ENCODE measurements at places on chromosomes 5 and 9.

DNA sequence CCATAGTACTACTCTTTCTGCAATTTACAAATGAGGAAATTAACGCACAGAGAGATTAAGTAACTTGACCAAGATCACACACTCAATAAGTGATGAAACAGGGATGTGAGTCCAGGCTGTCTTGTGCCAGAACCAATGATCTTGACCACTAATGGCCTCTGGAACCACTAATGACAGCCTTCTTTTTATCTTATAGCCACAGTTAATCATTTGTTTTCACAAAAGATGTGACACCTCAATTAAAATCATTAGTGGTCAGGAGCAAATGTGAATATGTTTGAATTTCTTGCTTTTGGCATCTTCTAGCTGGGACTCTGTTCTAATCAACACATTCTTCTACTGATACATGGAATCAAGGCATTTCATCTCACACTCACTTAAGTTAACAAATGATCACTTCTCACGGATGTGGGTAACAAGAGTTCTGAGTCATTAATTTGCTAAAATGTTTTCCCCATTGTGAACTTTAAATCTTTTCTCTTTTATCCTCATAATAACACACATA lies 102.7 kb upstream of the CD180 start:
- DNase-seq = no peak

- DNase-seq = no peak
Measured at GRCh38 chr9:116450378-116451139, 236.5 kb upstream of the TRIM32 start.

DNA sequence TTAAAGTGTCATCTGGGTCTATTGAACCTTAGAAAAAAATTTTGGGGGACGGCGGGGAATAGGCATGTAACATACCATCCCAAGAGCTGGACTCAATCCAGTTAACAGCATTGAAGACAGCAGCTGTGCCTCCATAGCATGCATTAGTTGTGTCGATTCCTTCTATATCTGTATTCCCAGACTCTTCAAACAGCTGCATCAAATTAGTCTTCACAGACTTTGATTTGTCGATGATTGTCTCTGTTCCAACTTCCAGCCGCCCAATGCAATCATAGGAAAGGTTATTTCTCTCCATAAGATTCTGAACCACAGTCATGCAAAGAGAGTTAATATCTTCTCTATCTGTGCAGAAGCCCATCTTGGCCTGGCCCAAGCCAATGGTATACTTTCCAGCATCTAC lies 14.8 kb downstream of the HMGCS1 start:
- no peak for DNase-seq

- DNase-seq = no peak
Measured at GRCh38 chr5:81817086-81817485, 66.2 kb upstream of the SSBP2 start.

Data from activated CD8-positive, alpha-beta memory T cell treated with anti-CD3 and anti-CD28 coated beads, Interleukin-2, amount 10 ng/mL, durations not matched to agents 7 days and 5 days (primary cell).